ENCODE measurements at places on chromosomes 7 and 10. TPM values are rescaled to one million over a fixed set of nuclear protein-coding genes. Genes with fewer than 3 reads are reported as not detected.

PRLHR gene
- total RNA-seq: 2.1 TPM

ANLN gene
- 10.8 TPM for total RNA-seq

PHYHIPL gene
- 0.34 TPM for total RNA-seq

DNA sequence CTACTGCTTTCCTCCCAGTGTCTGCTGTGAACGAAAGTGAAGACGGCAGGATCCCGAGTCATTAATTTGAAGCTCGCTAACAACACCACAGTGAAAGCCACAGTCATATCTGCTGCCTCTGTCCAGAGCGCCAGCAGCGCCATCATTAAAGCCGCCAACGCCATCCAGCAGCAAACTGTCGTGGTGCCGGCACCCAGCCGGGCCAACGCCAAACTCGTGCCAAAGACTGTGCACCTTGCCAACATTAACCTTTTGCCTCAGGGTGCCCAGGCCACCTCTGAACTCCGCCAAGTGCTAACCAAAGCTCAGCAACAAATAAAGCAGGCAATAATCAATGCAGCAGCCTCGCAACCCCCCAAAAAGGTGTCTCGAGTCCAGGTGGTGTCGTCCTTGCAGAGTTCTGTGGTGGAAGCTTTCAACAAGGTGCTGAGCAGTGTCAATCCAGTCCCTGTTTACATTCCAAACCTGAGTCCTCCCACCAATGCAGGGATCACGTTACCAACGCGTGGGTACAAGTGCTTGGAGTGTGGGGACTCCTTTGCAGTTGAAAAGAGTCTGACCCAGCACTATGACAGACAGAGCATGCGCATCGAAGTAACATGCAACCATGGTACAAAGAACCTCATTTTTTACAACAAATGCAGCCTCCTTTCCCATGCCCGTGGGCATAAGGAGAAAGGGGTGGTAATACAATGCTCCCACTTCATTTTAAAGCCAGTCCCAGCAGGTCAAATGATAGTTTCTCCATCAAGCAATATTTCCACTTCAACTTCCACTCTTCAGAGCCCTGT is 94.8 kb upstream of the KCNMA1 start:
- no peak overlapping the region for H3K27ac ChIP-seq
- H3K27me3 ChIP-seq: no peaks in the 10 kb centered on the region
- no peak overlapping the region for H3K4me3 ChIP-seq
- no peaks in the 10 kb centered on the region for H3K4me1 ChIP-seq

DNA sequence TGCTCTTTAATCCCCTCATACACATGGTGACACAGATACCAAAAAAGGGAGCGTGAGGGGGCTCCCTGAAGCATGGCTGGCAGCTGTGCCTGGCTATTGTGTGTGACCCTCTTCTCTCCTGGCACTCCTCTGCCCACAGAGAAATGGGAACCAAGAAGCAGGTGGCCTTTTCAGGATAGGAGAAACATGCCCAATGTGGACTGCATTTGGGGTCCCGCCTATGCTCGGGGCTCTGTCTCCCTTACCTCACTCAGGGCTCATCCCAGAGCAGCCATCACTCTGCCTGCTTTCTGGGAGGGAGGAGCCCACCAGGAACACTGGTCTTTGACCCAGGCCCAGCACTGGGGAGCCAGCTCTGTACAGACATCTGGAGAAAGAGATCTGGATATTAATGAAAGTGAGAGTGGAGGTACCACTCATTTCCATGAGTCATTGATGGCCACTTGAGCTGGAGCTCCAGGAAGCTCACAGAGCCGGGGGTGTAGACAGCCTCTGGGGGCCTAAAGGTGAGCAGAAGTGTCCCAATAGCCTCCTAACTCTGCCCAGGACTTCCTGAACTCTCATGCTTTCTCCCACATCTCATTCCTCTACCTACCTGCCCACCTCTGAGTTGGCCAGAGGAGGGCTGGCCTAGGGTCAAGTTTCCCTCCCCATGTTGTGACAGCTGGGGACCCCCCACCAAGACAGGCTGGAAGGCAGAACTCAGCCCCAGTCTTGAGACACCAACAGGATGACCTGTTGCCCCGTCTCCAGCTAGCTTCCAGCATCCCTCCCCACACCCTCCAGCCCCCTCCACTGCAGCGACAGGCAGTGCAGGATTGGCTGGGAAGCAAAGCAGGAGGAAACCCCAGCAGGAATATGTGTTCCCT is 42.6 kb downstream of the DRGX start:
- DNase-seq: peak; percentile 89
- no peaks in the 10 kb centered on the region for H3K36me3 ChIP-seq
- no peak overlapping the region for H3K4me3 ChIP-seq

- no peaks in the 10 kb centered on the region for H3K27me3 ChIP-seq
- peak; percentile 79 for DNase-seq
- peaks cover 77% of the 10 kb centered on the region for H3K36me3 ChIP-seq
- no peaks in the 10 kb centered on the region for H3K4me1 ChIP-seq
Observed at GRCh38 chr7:44383566-44383965, 58.2 kb upstream of the CAMK2B start.

DNA sequence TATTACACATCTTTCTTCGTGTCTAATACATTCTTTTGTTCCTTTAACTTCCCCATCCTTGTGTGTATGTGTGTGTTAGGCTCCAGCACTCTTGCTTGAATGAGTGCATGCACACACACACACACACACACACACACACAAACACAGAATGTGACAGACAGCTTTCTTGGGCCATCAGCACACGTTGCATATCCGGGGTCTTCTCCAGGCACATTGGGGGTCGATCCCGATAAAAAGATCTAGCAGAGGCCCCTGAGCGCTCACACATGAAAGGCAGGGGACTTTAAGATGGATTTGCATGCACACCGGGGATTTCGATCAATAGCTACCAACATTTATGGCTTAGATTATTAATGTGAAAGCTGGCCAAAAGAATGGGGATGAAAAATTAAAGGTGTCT is 4.5 kb downstream of the SKIDA1 start:
- no peaks in the 10 kb centered on the region for H3K27me3 ChIP-seq
- no peaks in the 10 kb centered on the region for H3K36me3 ChIP-seq
- no peak overlapping the region for H3K4me3 ChIP-seq
- peak overlapping the region; percentile 79 for H3K27ac ChIP-seq

Data from esophagus muscularis mucosa (tissue), 4 donors.